Amniotic epithelial cell (primary cell): ENCODE measurements at places on chromosomes 13 and 19.

DNA sequence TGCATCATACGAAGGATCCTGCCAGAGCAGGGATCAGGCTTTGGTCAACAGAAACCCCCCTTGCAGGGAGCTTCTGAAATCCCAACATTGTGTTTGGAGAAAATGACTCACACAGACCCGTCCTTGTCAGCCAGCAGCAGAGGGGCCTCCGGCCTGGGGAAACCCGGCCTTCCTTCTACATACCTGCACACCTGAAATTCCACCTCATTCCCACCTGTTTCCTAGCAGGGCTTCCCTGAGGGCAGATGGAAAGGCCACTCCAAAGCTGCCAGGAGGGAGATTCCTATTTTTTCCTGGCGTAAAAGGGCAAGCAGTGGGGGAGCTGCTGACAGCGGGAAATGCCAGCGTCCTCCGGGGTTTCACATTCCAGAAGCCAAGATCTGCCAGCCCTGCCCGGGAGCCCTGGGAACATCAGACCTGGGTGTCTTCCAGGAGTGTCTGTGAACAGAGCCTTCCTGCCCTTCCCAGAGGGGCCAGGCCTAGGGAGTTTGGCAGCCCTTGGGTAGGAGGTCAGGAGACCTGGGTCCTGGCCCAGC is 3.0 kb upstream of the IGFL1 start:
- no peak for DNase-seq

DNA sequence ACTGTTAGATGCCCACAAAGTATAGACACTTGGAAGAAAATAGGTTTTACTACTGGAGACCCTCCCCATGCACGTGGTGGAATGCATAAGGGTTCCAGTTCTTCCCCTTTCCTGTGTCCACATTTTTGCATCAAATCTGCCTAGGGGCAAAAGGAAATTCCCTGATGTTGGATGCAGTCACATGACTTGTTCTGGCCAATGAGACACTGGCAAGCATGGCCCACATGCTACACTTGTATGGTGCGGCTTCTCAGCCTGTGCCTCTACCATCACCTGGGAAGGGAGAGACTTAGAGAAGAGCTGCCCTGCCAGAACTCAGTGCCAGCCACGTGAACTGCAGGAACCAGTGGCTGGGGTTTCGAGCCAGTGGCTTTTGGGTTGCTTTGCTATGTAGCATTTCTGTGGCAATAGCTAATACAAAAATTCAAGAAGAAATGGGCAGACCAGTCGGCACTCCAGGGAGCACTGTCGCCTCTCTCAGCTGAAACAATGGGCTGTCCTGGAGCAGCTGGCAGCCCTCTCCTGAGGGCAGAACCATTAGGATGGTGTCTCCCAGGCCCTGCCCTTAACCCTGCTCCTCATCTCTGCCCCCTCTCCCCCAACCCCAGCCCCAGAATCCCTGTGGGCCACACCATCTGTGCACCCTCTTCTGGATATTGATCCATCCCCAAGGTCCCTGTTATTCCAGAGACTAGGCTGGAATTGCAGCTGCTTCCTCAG is 634.0 kb downstream of the UQCRFS1 start:
- no peak for DNase-seq

DNA sequence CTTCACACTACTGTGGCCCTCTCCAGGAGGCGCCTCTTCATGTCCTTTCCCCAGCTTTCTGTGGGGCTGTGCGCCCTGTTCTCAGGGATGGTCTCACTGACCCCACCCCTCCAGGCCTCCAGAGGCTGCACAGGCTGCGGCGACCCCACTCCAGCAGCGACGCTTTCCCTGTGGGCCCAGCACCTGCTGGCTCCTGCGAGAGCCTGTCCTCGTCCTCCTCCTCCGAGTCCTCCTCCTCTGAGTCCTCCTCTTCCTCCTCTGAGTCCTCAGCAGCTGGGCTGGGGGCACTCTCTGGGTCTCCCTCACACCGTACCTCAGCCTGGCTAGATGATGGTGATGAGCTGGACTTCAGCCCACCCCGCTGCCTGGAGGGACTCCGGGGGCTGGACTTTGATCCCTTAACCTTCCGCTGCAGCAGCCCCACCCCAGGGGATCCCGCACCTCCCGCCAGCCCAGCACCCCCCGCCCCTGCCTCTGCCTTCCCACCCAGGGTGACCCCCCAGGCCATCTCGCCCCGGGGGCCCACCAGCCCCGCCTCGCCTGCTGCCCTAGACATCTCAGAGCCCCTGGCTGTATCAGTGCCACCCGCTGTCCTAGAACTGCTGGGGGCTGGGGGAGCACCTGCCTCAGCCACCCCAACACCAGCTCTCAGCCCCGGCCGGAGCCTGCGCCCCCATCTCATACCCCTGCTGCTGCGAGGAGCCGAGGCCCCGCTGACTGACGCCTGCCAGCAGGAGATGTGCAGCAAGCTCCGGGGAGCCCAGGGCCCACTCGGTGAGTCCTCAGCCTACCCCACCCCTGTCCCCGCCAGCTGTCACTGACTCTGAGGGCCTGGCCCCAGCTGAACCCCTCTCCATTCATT is 11.2 kb downstream of the ARHGAP33 start:
- DNase-seq, result no peak

- DNase-seq, result no peak
Measured at GRCh38 chr19:17365361-17365760, 11.8 kb downstream of the PLVAP start.

DNA sequence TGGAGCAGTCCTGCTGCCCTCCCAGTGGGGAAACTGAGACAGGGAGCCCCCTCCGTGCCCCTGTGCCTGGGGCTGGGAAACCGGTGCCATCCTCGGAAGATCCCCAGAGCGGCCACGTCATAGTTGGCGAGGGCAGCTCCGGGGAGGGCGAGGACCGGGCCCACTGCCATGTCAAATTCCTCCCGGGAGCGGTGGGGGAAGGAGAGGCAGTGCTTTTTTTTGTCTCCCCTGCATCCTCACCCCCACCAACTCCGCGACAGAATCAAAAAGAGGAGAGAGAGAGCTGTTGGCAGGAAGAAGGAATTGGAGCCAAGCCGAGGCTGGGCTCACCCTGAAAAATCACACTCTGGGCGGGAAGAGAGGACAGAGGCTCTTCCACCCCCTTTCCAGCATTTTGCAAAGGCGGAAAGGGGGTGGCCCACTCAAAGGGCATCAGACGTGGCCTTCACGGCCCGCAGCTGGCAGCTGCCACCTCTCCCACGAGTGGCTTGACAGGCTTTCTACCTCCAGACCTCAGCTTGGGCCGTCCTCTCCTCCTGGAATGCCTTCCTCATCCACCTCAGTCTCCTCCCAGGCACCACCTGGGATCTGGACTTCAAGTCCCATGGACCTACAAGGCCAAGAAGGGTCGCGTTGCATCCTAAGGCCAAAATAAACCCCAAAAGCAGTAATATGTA is 19.6 kb upstream of the NFIC start:
- DNase-seq, result no peak

DNA sequence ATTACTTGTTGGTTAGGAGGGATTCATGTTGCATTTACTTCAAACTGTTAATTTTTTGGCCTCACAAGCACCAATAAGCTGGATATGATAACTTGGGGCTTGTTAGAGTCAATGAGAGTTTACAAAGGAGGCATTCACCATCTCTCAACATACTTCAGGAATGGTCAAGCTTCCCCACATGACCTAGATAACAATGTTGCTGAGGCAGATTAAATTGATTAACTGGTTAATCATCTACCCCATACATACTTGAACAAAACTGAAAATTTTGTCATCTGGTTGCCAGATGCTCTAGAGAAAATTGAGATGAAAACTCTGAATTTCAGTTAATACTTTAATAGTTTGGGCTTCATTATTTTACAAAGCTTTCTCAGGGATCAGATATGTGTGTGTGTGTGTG is 43.0 kb upstream of the UBL3 start:
- no peak for DNase-seq

DNA sequence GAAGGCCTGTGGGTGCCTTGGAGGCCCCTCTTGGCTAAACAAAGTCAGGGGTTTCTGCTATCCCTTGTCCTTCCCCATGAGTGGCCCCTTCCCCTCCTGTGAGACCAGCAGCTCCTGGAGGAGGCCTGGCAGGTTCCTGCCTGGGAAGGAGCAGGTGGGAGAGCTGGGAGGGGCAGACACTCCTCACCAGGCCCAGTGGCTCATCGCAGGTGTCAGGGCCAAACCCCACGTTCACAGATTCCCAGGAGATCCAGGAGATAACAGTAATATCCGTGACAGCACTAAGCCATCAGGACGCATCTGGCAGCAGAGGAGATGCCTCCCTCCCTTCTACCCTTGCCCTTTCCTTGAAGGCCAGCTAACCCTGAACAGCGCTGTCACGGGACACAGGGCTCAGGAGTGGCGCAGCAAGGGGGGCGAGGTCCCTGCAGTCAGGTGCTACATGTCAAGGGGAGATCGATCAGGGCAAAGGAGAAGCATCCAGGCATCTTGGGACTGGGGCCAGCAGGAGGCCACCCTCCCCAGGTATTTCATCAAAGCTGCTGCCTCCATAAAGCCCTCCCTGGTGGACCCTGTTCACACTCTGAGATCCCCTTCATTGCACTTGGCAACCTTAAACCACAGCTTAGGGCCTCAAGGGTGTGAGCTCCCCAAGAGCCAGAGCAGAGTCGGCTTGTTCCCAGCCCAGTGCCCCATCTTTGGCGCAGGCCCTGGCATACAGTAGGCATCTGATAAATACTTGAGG is 4.8 kb downstream of the CEBPA start:
- DNase-seq, result no peak

DNA sequence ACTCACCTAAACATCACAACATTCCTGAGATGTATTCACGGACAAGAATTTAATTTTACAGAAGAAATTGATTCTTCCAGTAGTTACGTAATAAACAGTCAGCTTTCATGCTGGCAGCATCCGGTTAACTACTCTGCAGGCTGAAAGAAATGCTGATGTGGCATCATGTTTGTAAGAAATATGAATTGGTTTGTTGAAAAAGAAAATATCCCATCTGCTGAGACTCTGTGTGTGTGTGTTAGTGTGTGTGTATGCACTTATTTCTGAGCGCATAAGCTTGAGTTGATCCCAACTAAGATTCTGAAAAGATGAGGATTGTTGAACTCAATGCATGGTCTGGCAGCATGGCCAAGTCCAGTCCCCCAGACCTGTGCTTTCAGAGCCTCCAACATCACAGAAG is 74.3 kb upstream of the FAM216B start:
- DNase-seq, result no peak

GRCh38 chr19:45999653-46000121 is 4.4 kb downstream of the CCDC61 start:
- peak; percentile 51 for DNase-seq

DNA sequence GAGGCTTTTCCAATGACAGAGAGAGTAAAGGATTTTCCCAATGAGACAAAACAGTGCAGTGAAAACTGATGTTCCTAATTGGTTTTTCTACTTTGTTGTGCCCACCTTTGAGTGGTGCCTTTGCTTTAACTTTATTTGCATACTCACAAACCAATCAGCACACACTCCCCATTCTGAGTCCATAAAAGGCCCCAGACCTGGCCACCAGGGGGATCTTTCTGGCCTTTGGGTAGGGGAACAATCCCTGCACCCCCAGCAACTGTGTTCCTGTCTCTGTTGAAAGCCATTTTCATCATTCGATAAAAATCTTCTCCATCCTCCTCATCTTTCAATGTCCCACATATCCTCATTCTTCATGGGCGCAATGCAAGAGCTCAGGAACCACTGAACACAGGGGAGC is 252.8 kb downstream of the B3GLCT start:
- DNase-seq, result no peak

GRCh38 chr13:105638426-105638825 is 897.0 kb downstream of the EFNB2 start:
- DNase-seq, result peak; percentile 62

- no peak for DNase-seq
Measured at GRCh38 chr13:39306639-39307589, 268.7 kb downstream of the NHLRC3 start.

- DNase-seq, result peak; percentile 82
Measured at GRCh38 chr19:32421589-32422361, 16.2 kb downstream of the DPY19L3 start.

DNA sequence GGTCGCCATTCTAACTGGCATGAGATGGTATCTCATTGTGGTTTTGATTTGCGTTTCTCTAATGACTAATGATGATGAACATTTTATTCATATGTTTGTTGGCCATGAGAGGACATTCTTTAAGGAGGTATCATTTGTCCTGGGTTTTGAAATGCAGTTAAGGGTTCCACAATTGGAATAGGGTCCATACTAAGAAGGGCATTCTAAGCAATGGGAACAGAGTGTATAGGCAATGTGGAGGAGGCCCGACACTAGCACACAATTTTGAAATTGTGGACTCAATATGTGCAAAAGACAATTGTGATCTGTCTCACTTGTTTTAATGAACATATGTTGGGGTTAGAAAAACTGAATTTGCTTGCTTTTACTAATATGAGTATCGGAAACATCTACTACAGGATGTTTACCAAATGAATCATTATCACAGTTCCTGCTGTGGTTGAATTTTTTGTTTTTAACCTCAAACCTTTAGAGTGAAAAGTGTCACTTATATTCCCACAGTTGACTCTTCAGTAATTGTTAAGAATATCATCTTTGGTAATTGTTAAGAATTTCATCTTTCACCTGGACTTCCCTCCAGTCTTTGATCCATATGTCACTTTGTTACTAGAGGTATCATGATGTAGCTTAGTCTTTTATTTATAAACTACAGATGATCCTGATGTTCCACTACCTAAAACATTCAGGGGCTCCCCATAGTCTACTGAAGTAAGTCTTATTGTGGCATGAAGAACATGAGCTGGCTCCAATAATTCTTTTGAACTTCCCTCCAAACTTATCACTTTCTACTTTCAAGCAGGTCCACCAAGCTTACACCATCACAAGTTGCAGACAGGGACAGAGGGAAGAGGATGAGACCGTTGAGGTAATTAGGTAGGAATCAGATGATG is 109.7 kb upstream of the KLF12 start:
- peak; percentile 54 for DNase-seq

DNA sequence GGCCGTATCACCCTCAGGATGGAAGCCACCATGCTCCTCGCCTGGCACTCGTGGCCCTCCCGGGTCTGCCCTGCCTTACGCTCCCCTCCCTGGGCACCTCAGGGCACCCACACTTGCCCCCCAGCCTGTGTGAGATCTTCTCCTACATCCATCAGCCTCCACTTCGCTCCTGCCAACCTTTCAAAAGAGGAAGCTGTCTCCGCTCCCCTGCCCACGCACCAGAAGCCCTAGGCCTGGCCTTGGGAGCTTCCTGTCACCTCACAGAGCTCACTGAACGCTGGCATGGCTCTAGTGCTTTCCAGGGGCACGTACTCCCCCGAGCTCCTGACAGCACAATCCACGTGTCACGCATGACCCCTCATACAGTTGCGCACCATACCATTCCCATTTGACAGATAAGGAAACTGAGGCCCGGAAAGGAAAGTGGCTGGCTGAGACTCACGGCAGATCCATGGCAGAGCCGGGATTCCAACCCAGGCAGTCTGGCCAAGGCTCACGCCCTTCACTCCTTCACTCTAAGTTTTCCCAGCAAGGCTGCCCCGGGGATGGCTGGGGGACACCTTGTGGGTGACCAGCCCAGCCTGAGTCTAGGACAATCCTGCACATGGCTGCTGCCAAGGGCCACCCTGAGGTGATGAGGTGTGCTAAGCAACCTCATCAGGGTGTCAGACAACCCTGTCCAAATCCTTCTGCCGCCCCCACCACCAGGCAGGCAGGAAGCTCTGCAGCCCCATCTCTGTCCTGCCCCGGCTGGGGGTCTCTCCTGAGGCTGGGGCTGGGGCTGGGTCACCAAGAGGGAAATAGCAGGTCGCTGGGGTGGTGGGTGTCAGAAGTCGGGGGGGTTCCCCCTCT is 19.3 kb downstream of the PPP1R12C start:
- DNase-seq, result no peak
